ENCODE measurements at places on chromosomes 3 and 15.

DNA sequence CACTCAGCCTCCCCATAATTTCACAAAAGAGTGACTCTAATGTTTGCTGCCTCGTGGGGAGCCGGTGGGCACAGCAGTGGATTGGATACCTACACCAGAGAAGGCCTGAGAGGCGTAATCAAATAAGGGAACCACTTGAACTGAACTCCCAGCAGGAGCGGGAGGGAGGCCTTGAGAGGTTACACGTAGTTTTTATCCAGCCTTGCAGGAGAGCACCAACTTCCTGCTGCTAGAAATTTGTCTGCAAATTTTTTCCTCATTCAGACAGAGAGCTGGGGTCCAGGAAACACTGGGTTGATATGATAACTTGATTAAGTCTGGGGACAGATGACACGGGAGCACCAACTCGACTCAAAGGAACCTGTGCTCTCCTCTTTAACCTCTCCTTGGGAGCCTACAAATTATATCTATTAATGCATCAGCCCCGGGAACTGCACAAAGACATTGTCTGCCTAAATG is 69.8 kb downstream of the HES1 start:
- DNase-seq = peak; percentile 83

DNA sequence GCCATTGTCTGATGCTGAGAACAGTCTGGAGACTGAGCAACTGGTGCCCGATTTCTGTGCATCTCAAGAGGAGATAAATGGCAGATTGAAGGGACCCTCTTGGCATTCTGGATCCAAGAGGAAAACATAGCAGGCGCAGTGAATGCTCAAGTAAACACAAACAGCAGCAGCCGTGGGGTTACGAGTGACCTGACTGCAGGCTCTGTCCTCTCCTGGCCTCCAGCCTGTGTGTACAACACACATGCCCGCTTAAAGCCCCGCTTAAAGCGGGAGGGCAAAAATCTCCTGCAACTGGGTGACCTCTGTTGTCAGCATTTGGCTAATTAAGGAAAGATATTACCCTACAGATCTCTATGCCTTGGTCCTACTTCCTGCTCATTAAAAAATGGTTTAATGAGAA is 120.5 kb downstream of the GREM1 start:
- DNase-seq = no peak

DNA sequence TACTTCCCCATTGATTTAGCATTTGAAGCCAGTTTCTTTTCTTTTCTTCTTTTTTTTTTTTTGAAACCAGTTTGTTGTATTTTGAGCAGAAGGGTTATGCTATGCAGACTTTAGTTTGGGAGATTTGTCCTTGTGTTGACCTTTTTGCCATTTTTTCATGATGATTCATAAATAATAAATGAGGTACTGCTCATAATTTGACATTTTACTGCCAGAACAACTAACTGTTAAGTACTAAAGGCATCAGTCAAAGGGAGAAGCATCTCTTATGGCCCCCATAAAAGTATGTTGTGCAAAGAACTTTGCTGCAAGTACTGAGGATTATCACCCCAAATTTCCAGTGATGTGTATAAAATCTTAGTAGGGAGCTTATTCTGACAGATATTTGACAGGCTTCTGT is 1.7 kb upstream of the GPR87 start:
- no peak for DNase-seq

- DNase-seq = no peak
Observed at GRCh38 chr15:78334845-78335244, 5.3 kb upstream of the CRABP1 start.

- DNase-seq = no peak
Observed at GRCh38 chr3:136787349-136787748, 31.6 kb upstream of the SLC35G2 start.

- no peak for DNase-seq
Observed at GRCh38 chr3:30112411-30112810, 494.0 kb upstream of the TGFBR2 start.

- peak; percentile 87 for DNase-seq
Observed at GRCh38 chr3:134650431-134651346, at the start of gene KY. TSS of gene KY (minus strand) at chr3:134651022. CDS start at chr3:134650960, 62 bp downstream.

GRCh38 chr15:100834731-100835130 is 44.9 kb upstream of the ALDH1A3 start:
- DNase-seq = no peak

- DNase-seq = no peak
Observed at GRCh38 chr3:177212756-177213155, 15.5 kb upstream of the TBL1XR1 start.

DNA sequence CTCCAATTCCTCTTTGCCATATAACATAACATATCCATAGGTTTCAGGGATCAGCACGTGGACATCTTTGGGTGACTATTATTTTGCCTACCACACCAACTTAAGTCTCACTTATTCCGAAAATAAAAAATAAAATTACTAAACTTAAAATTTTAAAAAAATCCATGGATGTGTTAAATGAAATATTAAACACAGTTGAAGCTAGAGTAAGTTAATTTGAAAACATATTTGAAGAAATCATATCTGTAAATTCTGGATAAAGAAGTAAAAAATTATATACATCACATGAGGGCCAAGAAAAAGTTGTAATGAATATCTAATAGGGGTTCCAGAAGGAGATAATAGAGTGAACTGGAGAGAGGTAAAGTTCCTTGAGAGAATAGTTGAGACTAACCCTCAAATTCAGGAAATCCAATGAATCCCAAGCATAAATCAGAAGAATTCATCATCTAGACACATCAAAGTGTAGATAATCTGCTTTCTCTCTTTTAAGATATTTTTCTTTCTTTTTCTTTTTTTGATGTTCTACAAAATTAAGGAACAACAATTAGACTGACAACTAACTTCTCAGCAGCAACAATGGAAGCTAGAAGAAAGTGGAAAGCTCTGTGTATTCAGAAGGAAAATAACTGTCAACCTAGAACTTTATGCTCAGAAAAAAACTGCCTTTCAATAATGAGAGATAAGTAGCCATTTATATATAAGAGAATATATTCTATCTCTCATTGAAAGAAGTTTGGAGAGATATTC is 147.4 kb downstream of the ABHD5 start:
- no peak for DNase-seq

- DNase-seq = peak; percentile 66
Observed at GRCh38 chr3:63662500-63662899, 10.0 kb downstream of the SNTN start.

DNA sequence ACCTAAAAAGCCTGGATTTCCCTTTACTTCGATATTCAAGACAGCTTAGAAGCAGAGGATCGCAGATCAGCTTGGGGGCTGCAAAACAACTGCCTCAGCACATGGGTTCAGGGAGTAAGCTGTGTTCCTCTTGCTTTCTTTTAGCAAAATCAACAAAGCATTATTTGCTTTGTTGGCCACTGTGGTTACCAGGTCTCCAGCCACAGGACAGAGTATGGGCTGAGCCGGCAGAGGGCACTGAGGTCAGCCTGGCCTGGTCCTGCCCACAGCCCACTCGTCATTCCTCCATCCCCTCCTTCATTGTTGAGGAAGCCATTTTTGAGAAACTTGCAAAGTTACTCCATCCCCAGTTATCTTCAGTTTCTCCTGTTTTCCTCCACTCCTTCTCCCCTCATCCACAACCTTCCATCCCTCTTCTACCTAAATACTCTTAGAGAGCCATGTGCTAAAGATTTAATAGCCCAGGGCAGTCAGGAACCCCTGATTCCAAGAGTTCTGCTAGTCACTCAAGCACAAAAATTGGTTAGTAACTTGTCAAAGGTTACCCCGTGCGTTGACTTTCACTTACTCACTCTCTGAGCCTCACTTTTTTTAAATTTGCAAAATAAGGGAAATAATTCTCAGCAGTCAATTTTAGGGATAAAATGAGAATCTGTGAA is 60.0 kb upstream of the HES1 start:
- DNase-seq = peak; percentile 55

DNA sequence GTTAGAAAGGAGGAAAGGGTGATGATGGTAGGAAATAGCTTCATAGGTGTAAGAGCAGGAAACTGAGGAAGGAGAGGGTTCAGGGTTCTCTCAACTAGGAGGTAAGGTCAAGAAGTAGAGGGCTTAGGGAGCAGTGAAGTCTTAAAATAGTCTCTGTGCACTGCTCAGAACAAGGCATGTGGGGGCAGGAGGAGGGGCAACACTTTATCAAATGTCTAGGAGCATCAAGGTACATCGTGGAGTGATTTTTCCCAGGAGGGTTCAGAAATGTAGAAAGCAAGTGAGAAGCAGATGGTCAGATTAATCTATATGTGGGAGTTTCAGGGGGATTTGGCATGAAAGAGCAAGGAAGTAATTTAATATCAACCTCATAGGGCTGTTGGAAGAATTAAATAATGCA is 58.8 kb downstream of the TNIK start:
- DNase-seq = no peak

DNA sequence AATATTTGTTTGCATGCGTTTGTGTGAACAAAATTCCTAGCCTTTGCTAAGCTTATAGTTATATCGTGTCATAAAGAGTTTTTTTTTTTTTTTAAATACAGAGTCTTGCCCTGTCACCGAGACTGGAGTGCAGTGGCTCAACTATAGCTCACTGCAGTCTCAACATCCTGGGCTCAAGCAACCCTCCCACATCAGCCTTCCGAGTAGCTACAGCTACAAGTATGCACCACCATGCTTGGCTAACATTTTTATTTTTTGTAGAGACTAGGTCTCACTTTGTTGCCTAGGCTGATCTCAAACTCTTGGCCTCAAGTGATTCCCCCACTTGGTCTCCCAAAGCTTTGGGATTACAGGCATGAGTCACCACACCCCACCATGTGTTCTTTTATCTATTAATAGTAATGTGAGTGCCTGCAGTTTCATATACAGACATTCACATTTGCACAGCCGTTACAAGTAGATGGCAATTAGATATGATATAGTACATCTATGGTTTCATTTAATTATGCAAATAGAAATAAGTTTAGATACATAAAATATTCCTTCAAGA is 848.6 kb downstream of the PDCD6IP start:
- DNase-seq = peak; percentile 44

DNA sequence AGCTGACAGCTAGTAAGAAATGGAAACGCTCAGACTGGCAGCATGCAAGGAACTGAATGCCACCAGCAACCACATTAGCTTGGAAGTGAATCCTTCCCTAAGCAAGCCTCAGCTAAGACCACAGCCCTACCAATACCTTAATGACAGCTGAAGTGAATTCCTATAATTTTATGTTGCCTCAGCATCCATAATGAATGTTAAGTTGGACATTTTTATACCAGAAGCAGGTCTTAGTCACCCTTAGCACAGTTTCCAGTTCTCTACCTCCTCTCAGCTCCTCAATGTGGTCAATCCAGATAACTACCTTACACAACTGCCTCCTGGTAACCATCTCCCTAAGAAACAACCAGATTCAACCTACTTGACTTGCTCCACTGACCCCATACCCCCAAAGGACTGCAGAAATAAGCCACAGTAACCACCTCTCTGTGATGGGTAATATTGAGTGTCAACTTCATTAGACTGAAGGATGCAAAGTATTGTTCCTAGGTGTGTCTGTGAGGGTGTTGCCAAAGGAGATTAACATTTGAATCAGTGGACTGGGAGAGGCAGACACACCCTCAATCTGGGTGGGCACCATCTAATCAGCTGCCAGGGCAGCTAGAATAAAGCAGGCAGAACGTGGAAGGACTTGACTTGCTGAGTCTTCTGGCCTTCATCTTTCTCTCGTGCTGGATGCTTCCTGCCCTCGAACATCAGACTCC is 33.5 kb downstream of the NEDD4 start:
- no peak for DNase-seq

DNA sequence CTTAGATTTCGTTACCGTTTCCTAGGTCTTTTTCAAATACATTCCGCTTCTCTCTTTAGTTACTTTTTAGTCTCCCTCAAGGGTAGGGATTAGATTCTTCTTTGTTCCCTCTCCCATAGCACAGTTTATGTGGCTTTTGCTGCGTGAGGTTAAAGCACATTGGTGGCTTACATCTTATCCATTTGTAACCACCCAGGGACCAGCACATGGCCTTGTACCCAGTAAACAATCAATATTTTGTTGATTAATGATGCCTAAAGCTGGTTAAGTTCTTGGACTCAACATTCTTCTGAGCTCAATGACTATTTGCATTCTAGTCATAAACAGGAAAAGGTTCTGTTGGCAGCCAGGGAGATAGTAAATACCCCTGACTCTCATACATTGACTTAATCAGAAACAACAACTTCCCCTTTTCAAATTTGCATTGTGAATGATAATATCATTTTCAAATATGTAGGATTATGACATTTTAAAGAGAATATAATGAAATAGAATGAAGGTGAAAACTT is 60.2 kb downstream of the CACNA1D start:
- no peak for DNase-seq

DNA sequence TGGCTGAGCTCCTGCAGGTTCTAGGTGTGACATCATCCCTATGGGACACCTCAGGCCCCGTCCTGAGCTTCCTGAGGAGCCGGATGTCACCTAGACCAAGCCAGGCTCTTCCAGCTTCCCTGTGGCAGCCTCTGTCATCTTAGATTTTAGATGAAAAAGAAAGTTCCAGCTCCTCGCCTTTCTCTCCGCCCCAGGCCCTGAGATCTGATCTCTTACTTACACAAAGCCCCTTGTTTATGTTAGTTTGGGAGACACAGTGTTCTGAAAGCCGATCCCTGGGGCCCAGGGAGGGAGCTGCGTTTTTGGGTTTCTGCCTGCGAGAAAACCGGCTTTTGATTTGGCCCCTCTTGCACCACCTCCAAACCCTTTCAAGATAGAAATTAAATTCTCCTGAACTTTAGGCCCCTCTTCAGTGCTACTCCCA is 40.2 kb upstream of the FAM107A start:
- DNase-seq = no peak

- DNase-seq = no peak
Observed at GRCh38 chr15:41048397-41048796, 67.7 kb downstream of the INO80 start.

GRCh38 chr3:54065586-54065985 is 56.8 kb upstream of the CACNA2D3 start:
- no peak for DNase-seq

DNA sequence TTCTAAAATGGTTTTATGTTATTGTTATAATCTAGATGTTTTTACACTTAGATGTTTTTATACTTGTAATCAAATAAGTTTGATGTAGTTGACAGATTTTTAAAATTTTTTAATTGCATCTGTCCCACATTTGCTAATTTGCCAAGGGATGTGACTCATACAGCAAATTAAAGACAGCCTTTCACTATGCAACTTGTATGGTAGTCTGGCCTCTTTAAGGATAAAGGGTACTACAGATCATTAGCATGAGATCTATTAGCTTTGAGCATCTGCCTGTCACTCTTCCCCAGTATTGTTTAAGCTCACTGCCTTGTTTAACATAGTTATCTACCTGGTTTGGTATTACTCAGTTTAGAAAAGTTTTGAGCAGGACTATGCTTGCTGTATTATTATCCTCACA is 83.0 kb downstream of the NPTN start:
- no peak for DNase-seq

- peak; percentile 45 for DNase-seq
Observed at GRCh38 chr3:81951106-81951505, 189.7 kb upstream of the GBE1 start.

GRCh38 chr3:15976524-15976923 is 178.7 kb upstream of the ANKRD28 start:
- DNase-seq = no peak
